H9 (cell line): ENCODE measurements at places on chromosomes 4 and X. TPM values are rescaled to one million over a fixed set of nuclear protein-coding genes. Genes with fewer than 3 reads are reported as not detected.

GRCh38 chr4:185280608-185281007 is 71.2 kb downstream of the SNX25 start:
- H3K4me3 ChIP-seq, result no peak overlapping the region
- DNase-seq, result no peak
- no peaks in the 10 kb centered on the region for H3K36me3 ChIP-seq
- H3K27me3 ChIP-seq, result no peaks in the 10 kb centered on the region
- H3K4me1 ChIP-seq, result no peaks in the 10 kb centered on the region

GRCh38 chr4:76748649-76749048 is 149.3 kb downstream of the SOWAHB start:
- H3K4me1 ChIP-seq, result no peaks in the 10 kb centered on the region
- DNase-seq, result no peak
- peaks cover 33% of the 10 kb centered on the region for H3K36me3 ChIP-seq
- H3K27me3 ChIP-seq, result no peaks in the 10 kb centered on the region

The CCNB3 gene
- 0.35 and 0.39 TPM in 2 replicates for total RNA-seq

The HPGDS gene
- not detected in 2 replicates for total RNA-seq

The CXCL3 gene
- total RNA-seq, result 3.7 and 4.4 TPM in 2 replicates

GRCh38 chr4:86564795-86565194 is 29.3 kb upstream of the PTPN13 start:
- no peak overlapping the region for H3K27ac ChIP-seq
- no peak overlapping the region for H3K4me3 ChIP-seq
- H3K4me1 ChIP-seq, result no peaks in the 10 kb centered on the region
- H3K27me3 ChIP-seq, result no peaks in the 10 kb centered on the region

The TMSB15C gene
- total RNA-seq, result 1.8 and 2.0 TPM in 2 replicates

DNA sequence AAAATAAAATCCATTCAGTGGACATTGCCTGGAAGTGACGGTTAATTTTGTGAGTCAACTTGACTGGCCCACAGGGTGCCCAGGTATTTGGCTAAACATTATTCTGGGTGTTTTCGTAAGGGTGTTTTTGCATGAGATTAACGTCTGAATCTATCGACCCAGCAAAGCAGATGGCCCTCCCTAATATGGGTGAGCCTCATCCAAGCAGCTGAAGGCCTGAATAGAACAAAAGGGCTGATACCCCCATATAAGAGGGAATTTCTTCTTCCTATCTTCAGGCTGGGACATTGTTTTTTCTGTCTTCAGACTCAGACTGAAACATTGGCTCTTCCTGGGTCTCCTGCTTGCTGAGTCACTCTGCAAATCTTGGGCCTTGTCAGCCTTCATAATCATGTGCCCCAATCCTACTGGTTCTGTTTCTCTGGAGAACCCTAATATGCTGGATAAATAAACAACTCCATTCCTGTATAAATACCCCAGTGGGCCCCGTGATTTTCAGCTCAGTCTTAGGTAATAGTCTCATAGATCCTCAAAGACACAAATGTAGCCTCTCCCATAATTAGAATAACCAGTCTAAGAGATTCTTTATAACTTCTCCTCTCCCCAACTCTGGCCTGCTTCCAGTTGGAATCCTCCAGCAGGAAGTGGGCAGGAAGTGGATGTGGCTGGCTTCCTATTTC is 33.1 kb upstream of the DDX3X start:
- peaks cover 3% of the 10 kb centered on the region; the same call in 1 of the 2 replicates for H3K4me1 ChIP-seq
- DNase-seq, result no peak
- H3K27me3 ChIP-seq, result no peaks in the 10 kb centered on the region
- peaks cover 8% of the 10 kb centered on the region for H3K36me3 ChIP-seq

DNA sequence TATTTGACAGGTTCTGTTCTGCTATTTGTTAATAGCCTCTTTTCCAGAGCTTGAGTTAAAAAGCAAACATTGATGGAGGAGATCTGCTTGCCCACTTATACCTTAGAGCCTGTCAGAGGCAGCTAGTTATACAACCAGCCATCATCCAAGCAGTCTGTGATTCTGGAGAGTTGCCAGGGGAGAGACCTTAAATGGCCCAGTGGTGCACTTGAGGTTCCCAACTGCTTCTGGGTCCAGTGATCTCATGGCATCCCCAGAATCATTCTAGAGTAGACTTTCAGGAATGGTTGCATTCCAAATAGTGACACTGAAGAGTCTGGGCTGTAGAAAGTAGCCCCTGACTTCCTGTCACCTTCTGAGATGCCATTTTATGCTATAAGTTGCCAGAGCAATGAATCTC is 160.7 kb downstream of the FHIP1A start:
- no peaks in the 10 kb centered on the region for H3K36me3 ChIP-seq
- DNase-seq, result no peak
- no peaks in the 10 kb centered on the region for H3K4me1 ChIP-seq
- no peaks in the 10 kb centered on the region for H3K27me3 ChIP-seq
- H3K27ac ChIP-seq, result no peak overlapping the region

The TREX2 gene
- total RNA-seq, result 1.1 and 1.3 TPM in 2 replicates

DNA sequence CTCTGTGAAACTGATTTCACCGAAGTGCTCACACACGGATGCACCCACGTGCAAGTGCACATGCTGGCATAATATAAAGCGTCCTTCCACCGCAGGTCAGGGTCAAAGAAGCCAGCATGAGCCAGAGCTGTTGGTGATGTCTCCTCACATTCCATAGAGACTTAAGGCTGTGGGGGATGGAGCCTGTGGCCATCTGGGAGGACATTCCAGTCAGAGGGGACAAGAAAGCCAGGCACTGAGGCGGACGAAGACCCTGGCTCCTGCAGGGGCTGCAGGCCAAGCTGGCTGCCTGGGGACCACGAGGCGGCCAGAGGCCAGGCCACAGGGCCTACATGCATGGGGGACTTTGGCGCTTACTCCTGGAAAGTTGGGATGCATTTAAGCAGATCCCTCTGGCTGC is 7.7 kb downstream of the RNF212 start:
- no peaks in the 10 kb centered on the region for H3K4me1 ChIP-seq
- H3K36me3 ChIP-seq, result no peaks in the 10 kb centered on the region
- DNase-seq, result no peak
- no peaks in the 10 kb centered on the region for H3K27me3 ChIP-seq
- H3K4me3 ChIP-seq, result no peak overlapping the region

DNA sequence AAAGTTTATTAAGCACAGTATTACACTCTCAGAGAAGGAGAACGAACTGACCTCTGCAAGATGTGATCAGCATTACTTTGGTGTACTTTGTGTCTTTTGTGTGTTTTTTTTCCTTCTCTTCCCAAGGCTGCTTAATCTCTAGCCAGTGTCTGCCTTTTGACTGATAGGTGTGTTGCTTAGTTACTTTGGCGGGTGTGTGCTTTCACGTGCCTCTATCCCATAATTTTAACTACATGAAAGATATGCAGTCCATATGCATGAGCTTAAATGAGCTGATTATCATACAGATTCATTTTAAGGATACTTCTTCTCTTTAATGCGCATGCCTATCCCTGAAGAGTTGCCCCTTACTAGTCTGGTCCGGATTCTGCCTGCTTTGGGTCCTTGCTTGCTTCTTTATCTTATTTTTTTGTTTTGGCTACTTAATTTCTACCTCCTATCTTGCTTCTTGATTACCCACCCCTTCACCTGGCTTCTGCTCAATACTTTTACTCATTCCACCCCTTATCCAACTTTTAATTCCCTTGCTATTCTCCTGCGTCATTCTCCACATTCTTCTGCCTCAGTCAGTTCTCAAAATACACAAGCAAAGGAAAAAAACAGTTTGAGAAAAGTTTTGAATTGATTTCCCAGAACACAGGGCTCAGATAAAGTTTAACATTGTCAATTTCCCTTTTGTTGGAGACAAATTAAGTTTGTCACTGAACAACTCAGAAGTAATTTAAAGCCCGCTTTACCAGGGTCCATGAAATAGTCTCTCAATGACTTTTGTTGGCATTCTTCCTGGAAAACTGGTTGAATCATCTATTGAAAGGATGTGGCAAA is 182.0 kb downstream of the TENT5D start:
- no peaks in the 10 kb centered on the region for H3K27me3 ChIP-seq
- H3K4me1 ChIP-seq, result no peaks in the 10 kb centered on the region
- H3K36me3 ChIP-seq, result peaks cover 19% of the 10 kb centered on the region

The CSAG3 gene
- total RNA-seq, result not detected in 2 replicates

DNA sequence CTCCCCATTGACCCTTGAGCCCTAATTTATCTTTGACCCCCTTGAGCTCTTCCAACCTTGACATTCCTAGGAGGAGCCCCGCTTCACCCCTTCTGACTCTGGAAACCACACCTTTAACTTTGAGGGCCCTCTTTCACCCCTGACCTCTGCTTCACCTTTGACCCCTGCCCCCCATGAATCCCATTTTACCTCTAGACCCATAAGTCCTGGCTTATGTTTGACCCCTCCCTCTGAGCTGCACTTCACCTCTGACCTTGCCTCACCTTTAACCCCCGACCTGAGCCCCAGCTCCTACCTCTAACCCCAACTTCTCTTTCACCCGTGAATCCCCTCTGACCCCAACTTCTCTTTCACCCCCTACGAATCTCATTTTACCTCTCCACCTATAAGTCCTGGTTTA is 169.7 kb downstream of the THOC2 start:
- H3K36me3 ChIP-seq, result peaks cover 8% of the 10 kb centered on the region; the same call in 2 of the 3 replicates
- no peaks in the 10 kb centered on the region for H3K27me3 ChIP-seq
- no peak overlapping the region for H3K4me3 ChIP-seq
- H3K4me1 ChIP-seq, result no peaks in the 10 kb centered on the region
- no peak overlapping the region for H3K27ac ChIP-seq

The SLC16A2 gene
- 16.5 and 17.1 TPM in 2 replicates for total RNA-seq

DNA sequence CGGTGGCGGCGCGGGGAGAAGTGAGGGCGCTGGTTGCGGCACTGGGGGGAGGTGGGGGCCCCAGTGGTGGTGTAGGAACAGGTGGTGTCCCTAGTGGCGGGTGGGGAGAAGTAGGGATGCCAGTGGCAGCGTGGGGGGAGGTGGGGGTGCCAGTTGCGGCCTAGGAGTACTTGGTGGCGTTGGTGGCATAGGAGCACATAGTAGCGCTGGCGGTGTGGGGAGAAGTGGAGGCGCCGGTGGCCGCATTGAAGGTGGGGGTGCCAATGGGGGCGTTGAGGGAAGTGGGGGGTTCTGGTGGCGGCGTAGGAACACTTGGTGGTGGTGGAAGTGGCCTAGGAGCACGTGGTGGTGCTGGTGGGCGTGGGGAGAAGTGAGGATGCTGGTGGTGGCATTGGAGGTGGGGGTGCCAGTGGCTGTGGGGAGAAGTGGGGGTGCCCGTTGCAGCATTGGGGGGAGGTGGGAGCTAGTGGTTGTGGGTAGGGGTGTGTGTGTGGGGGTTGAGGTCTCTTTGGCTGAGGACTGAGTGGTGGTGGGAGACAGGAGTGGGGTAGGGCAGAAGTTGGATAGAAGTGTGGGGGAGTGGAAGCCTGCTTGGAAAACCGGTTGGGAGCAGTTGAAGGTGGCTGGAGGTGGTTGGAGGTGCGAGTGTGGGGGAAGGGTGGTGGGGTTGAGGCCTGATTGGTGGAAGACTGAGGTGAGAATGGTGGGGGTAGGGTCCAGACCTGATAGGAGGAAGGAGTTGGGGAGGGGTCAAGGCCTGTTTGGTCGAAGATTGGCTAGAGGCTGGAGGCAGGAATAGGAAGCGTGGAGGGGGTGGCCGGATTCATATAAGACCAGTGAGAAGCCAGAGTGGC is 1.1 kb downstream of the GCNA start:
- DNase-seq, result peak; percentile 39
- peaks cover 13% of the 10 kb centered on the region for H3K36me3 ChIP-seq
- H3K4me1 ChIP-seq, result no peaks in the 10 kb centered on the region
- H3K27me3 ChIP-seq, result no peaks in the 10 kb centered on the region
- no peak overlapping the region for H3K4me3 ChIP-seq

GRCh38 chr4:101825953-101826352 is 35.4 kb downstream of the BANK1 start:
- H3K27ac ChIP-seq, result no peak overlapping the region
- no peak overlapping the region for H3K4me3 ChIP-seq
- no peaks in the 10 kb centered on the region for H3K4me1 ChIP-seq

GRCh38 chr4:53527326-53527725 is 64.0 kb downstream of the LNX1 start:
- no peaks in the 10 kb centered on the region for H3K27me3 ChIP-seq
- H3K4me1 ChIP-seq, result peaks cover under 1% of the 10 kb centered on the region; the same call in 1 of the 2 replicates
- no peak for DNase-seq
- H3K27ac ChIP-seq, result no peak overlapping the region
- no peaks in the 10 kb centered on the region for H3K36me3 ChIP-seq

DNA sequence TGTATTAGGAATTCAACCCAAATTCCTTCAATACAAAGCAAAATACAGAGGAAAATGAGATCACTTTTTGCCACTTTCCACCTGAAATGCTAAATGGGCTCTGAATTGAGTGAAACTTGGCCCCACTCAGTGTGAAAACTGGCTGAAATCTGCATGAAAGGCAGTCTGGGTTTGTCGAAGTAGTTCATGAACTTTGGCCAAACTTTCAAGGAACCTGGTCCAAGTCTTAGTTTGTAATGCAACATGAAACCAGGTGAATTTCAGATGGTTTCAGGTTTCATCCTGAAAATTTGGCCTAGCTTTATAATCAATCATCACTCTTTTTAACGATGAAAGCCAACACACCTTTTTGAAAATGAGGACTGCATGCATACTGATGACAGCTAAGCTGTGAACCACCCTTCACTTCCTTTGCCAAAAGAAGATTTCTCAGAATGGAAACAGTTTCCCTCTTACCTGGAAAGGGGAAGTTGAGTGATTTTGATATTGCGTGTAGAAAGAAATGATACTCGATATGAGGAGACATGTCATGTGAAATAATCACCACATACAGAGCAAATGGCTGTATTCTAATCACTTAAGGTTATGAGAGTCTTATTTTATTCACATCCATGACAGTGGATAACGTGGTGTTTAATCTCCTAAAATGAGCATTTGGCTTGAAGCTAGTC is 209.9 kb upstream of the ETNPPL start:
- no peak overlapping the region for H3K27ac ChIP-seq
- H3K36me3 ChIP-seq, result no peaks in the 10 kb centered on the region
- H3K4me1 ChIP-seq, result no peaks in the 10 kb centered on the region; the same call in 1 of the 2 replicates
- no peak for DNase-seq
- H3K4me3 ChIP-seq, result no peak overlapping the region

GRCh38 chr4:108446556-108446955 is 173.8 kb upstream of the RPL34 start:
- no peak for DNase-seq
- no peaks in the 10 kb centered on the region for H3K4me1 ChIP-seq
- no peaks in the 10 kb centered on the region for H3K27me3 ChIP-seq
- H3K27ac ChIP-seq, result no peak overlapping the region
- peaks cover 1% of the 10 kb centered on the region for H3K36me3 ChIP-seq
- no peak overlapping the region for H3K4me3 ChIP-seq

DNA sequence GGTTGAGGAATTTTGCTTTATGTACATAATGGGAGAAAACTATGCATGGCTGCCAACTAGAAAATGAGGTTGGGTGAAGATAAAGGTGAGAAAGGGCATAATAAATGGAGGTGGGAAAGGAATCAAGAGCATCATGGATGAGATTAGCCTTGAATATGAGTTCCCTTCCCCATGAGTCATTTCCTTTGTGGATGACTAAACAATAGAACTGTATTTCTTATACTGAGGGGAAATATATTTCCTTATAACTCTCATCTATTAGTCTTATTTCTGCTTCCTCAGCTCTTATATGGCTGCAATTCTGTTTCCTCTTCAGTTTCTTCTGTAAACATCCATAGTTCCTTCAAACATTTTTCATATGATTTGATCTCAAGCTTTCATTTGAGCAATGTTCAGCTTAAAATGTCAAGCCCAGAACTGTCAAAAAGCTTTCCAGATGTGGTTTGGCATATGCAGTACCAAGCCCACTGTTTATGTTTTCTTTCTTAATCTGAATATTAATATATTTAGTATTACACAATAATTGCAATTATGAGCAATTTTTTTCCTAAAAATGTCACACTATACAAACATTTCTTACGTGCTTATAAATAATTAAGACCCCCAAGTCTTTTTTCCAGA is 100.7 kb upstream of the GRPR start:
- H3K4me1 ChIP-seq, result no peaks in the 10 kb centered on the region
- H3K4me3 ChIP-seq, result no peak overlapping the region
